NCI-H510A (cell line): ENCODE measurements at places on chromosomes 12 and 14.

DNA sequence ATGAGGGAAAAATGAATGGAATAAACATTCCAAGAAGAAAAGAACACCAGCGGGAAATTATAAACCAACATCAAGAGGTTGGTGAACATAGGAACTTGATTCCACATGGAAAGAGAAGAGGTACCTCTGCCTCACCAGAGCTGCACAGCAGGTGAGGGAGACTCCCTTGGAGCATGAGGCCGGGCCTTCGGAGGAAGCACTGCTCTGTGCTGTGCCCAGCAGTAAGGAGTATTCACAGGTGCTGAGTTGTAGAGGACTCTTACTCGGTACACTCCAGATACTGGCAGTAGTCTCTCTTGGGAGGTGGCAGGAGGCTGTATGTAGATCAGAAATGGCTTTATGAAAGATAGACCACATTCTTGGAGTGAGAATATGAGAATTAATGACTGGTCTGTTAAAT is 76.0 kb downstream of the NPAS3 start:
- no peak for DNase-seq

GRCh38 chr12:25767606-25768005 is 190.9 kb upstream of the RASSF8 start:
- DNase-seq = no peak

DNA sequence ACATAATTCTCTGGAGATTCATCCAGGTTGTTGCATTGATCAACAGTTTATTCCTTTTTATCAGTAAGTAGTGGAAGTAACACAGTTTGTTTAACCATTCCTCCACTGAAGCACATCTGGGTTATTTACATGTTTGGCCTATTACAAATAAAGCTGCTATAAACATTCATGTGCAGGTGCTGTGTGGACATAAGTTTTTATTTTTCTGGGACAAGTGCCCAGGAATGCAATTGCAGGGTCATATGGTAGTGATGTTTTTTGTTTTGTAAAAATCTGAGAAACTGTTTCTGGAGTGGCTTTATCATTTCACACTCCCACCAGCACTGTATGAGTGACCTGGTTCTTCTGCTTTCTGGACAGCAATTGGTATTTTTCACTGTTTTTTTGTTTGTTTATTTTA is 505.4 kb downstream of the CCER1 start:
- DNase-seq = no peak

GRCh38 chr12:47825173-47825639 is 5.5 kb upstream of the HDAC7 start:
- no peak for DNase-seq

- no peak for DNase-seq
Observed at GRCh38 chr14:78173346-78174035, 3.3 kb downstream of the NRXN3 start.

GRCh38 chr12:67367843-67368242 is 98.7 kb downstream of the CAND1 start:
- DNase-seq = no peak

- no peak for DNase-seq
Observed at GRCh38 chr12:12715128-12715458, 2.1 kb upstream of the CDKN1B start.

GRCh38 chr12:78101113-78101876 is 270.6 kb downstream of the NAV3 start:
- DNase-seq = peak; percentile 70
